ENCODE measurements at places on chromosomes 16 and 17. TPM values are rescaled to one million over a fixed set of nuclear protein-coding genes. Genes with fewer than 3 reads are reported as not detected.

DNA sequence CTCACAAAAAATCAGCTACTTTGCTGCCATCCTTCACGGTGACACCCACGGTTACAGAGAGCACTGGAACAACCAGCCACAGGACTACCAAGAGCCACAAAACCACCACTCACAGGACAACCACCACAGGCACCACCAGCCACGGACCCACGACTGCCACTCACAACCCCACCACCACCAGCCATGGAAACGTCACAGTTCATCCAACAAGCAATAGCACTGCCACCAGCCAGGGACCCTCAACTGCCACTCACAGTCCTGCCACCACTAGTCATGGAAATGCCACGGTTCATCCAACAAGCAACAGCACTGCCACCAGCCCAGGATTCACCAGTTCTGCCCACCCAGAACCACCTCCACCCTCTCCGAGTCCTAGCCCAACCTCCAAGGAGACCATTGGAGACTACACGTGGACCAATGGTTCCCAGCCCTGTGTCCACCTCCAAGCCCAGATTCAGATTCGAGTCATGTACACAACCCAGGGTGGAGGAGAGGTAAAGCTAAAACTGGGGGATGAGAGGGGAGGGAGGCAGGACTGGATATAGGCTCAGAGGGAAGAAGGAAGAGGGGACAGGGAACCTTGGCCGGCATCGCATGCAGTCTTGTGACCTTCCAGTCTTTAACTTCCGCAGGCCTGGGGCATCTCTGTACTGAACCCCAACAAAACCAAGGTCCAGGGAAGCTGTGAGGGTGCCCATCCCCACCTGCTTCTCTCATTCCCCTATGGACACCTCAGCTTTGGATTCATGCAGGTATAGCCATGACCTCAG is 581 bp downstream of the CD68 start:
- DNase-seq, result no peak

GRCh38 chr17:67902511-67903231 is 77.4 kb downstream of the BPTF start:
- no peak for DNase-seq

DNA sequence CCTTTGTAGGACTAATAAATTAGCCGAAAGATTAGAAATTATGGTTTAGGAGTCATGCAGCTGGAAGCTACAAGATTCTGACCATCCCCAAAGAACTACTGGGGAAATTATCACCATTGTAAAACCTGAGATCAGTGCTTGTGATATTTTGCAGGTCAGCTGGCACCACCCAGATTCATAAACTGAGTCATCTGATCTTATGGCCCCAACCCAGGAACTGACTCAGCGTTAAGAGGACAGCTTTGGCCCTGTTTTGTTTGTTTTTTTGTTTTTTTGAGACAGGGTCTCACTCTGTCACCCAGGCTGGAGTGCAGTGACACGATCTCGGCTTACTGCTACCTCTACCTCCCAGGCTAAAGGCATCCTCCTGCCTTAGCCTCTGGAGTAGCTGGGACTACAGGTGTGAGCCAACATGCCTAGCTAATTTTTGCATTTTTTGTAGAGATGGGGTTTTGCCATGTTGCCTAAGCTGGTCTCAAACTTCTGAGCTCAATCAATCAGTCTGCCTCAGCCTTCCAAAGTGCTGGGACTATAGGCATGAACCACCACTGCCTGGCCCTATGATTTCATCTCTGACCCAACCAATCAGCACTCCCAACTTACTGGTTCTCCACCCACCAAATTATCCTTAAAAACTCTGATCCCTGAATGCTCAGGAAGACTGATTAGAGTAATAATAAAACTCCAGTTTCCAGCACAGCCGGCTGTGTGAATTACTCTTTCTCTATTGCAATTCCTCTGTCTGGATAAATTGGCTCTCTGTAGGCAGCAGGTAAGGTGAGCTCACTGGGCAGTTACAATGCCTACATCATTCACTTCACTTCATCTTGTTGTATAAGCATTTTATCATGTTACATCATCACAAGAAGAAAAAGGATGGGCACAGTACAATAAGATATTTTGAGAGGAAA is 79.4 kb upstream of the KSR1 start:
- DNase-seq, result no peak

DNA sequence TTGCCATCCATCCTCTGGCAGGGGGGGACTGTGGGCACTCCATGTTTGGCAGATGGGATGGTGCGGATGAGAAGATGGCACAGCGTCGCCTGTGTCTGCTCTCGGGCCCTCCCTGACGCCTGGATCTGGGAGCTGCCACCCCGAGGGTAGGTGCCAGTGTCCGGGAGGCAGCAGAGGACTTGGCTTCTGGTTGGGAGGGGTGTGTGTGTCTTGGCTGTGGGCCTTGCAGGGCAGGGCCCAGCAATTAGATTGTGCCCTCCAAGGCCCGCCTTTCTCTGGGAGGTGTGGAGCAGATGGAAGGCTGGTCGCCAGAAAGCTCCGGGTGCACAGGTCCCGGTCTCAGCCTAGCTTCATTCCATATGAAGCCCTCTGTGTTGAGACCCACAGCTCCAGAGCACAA is 1.4 kb downstream of the RAP1GAP2 start:
- peak; percentile 91 for DNase-seq

- DNase-seq, result no peak
Measured at GRCh38 chr17:64091571-64091970, 38.4 kb downstream of the ERN1 start.

CCL5 gene
- 4.4 TPM for total RNA-seq

PYY gene
- total RNA-seq, result 258 TPM

MEIOC gene
- not detected for total RNA-seq

All from colonic mucosa (tissue), 4 donors.